ENCODE measurements at places on chromosomes 6 and 20.
A peak's percentile ranks its signal among the peaks of the same experiment; 100 is the strongest.

- no peak for DNase-seq
These were observed 120.9 kb upstream of the ZNF217 start for GRCh38 chr20:53714524-53714923.

- DNase-seq = no peak
These were observed 4.6 kb upstream of the DST start for GRCh38 chr6:56647172-56647762.

GRCh38 chr20:32132911-32133549 lies 23.5 kb downstream of the TM9SF4 start:
- no peak for DNase-seq

DNA sequence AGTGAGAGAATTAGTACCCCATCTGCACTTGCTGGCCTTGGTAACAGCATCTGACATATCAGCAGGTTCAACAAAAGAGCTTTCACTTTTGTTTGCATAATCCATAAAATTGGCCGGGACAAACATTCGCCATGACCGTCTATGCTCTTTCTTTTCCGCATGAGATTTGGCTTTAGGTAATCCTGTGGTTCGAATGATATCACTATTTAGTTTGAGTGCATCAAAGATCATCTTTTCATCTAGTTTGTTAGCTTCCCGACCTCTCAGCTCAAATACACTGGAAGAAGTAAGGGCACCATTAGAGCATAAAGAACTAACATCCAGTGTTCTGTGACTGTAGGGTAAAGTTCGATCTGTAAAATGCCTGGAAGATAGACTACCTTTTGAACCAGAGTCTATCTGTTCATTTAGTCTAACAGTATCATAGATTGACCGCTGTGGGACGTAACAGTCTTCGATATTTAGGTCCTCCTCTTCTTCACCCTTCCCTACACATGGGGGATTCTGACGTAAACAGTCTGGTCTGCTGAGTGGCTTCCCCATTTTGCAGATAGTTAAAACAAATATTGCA lies 101.6 kb downstream of the DST start:
- DNase-seq = no peak

DNA sequence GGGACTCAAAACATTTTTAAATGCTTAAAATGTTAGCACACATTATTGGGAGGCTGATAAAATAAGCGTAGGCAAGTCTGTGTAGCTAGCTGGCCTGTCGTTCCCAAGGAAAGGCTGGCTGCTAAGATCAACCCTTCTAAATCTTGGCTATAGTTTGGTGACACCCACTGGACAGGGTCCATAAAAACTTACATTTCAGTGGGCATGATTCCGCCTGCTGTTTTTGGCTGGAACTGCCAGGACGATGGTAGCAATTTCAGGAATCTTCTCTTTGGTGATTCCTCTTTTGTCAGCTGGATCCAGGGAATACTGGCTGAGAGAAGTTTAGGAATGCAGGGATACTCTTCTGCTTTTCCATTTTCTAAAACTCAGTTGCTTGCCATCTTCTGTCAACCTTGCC lies 162.2 kb downstream of the NKAIN2 start:
- peak; percentile 59 for DNase-seq

DNA sequence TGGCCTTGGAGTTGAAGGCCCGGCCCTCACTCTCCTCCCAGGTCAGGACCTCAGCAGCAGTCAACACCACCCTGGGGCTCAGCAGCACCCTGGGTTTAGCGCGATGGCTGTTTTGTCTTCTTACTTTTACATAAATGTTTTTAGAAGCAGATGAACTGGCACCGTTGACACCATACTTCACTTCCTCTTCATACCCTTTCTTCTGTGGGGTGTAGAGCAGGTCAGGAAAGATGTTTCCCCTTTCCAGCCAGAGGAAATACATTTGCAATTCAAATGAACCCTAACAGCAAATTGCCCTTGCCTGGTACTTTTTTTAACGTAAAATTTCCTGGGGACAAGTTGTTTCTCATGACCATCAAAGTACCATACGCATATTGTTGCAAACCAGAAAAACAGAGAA lies 54.7 kb upstream of the SNX9 start:
- no peak for DNase-seq

DNA sequence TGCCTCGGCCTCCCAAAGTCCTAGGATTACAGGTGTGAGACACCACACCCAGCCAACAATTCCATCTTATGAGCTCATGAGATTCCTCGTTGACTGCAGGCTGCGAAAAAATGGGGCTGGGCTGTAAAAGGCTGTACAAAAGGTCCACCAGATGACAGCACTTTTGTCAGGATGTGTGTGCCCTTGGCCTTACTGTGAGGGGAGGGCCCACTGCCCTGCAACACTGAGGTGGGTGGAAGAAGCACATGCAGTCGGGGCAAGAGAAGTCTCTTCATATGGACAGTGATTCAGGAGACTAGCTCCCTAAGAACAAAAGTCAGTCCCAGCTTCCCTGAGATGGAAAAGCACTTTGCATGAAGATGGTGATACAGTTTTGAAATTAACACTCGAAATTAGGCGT lies 50.5 kb downstream of the KCTD20 start:
- no peak for DNase-seq

DNA sequence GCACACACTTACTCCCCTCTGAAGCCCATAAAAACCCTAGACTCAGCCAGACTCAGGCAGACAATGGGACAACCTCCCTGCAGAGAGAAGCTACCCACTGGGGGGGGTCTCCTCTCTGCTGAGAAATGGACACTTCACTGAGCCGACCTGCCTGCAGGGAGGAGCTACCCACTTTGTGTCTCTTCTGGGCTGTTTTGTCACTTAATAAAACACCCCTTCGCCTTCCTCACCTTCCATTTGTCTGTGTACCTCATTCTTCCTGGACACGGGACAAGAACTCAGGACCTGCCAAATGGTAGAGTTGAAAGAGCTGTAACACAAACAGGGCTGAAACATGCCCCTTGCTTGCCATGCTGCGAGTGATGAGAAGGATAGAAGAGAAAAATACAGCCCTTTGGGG lies 151.7 kb upstream of the HDDC2 start:
- no peak for DNase-seq

- DNase-seq = no peak
These were observed 14.8 kb downstream of the DDRGK1 start for GRCh38 chr20:3189561-3190131.

- no peak for DNase-seq
These were observed 107.3 kb downstream of the PRND start for GRCh38 chr20:4828830-4829513.

- no peak for DNase-seq
These were observed 1380.1 kb downstream of the GRIK2 start for GRCh38 chr6:102773636-102774035.

DNA sequence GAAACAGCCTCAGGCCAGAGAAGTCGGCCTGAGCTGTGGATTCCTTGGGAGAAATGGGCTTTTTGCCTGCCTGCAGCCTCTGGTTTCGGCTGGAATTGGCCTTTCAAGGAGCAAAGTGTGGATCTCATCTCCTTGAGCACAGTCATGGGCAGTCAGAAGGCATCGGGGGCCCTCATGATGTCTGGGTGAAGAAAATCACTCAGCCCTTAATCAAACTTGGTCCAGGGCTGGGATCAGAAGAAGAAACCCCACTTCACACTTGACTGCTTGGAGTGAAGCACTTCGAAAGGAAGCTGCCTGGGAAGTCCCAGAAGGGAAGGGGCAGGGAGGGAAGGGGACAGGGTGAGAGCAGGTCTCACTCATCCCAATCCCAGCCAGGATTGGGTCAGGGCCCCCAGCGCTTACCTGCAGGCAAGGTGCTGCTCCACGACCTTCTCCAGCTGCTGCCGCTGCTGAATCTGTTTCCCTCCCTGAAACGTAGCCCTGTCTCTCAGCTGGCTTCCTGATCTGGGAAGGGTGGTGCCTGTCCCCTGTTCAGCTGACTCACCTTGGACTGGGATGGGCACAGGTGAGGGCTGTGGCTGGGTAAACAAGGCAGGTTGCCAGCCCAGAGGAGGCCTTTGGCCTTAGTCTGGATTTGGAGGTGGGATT lies at the start of gene SDCBP2:
TSS of gene SDCBP2 (minus strand) at position 460 of the 651 bp plus-strand sequence. CDS start 8,723 bp downstream, outside the sequence.
- no peak for DNase-seq

DNA sequence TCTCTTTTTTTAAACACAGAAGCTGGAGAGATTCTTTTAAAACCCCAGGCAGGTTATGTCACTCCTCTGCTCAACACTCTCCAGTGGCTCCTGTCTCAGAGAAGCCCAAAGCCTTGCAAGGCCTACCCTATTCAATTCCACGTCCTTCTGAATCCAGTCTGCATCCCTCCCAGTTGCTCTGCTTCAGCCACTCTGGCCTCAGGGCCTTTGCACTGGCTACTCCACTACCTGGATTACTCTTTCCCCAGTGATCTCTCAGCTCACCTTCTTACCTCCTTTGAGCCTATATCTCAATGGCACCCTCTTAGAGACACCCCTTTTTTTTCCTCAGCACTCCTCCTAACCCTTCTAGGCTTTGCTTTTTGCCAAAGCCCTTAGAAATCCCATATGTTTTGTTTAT lies 185.8 kb downstream of the CLIC5 start:
- DNase-seq = no peak

DNA sequence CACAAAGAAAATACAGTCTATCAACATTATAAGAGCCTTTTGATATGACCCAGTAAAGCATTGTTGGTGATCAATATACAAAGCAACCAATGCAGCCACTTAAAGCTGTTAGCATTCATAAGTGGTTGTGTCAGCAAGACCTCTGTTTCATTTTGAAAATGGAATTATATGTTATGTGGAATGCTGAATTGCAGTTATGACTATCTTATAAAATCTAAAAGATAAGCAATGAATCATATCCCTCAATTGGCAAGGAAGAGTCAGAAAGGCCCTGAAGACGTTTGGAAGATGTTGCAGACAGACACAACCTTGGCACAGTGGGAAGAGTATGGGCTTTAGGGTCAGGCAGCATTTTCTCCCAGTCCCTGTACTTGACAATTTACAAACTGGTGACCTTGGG lies 93.8 kb upstream of the RNF217 start:
- DNase-seq = no peak

GRCh38 chr20:37575884-37576283 lies 48.2 kb upstream of the BLCAP start:
- no peak for DNase-seq

GRCh38 chr20:50788045-50788991 lies 6.5 kb upstream of the BCAS4 start:
- DNase-seq = no peak

DNA sequence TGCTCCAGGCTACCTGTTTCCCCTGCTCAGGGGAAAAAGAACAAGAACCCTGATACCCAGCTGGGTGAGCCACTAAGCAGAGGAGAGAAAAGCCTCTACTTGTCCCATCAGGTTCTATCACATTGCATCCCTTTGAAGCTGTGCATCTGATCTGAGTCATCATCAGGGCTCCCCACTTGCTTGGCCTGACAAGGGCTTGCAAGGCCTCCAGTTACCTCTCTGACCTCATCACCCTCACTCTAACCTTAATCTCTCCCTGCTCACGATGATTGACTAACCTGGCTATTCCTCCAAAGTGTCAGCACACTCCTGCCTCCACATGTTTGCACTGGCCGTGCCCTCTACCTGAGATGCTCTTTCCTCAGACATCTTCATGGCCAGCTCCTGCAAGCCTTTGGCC lies 309.5 kb upstream of the CHD6 start:
- no peak for DNase-seq
